Caki2 (cell line): ENCODE measurements at places on chromosomes 2 and 18. TPM values are rescaled to one million over a fixed set of nuclear protein-coding genes. Genes with fewer than 3 reads are reported as not detected.
A peak's percentile ranks its signal among the peaks of the same experiment; 100 is the strongest.

DNA sequence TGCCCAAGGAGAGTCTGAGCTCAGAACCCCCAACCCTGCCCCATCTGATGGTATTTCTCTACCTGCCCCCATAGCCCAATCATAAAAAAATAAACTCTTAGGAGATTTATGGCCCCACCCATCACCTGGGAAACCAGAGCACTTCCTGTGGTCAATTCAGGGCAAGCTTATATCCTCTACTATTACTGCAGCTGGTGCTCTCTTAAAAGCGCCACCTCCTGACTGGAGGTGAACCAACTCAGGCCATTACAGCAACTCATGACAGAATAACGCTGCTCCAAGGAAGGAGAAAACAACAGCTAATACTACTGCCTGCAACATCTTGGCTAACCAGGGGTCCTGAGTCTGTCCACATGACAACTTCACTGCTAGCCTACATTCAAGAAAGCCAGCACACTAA, 195.7 kb downstream of the MTCL1 start:
- no peak for DNase-seq

Gene FAP
- total RNA-seq: not detected in 2 replicates

Gene SPAST
- total RNA-seq: 18.9 and 21.3 TPM in 2 replicates

DNA sequence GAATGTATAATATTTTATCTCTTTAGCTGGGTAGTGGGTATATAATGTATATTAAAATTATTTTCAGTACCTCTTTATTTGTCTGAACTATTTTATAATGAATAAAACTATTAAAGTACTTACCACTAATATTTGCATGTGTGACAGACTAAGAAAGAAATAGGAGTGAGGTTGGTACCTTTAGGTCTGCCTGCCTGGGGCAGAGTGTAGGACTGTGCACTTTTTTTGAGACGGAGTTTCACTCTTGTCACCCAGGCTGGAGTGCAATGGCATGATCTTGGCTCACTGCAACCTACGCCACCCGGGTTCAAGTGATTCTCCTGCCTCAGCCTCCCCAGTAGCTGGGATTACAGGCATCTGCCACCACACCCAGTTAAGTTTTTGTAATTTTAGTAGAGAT, 18.8 kb downstream of the NCOA1 start:
- no peak for DNase-seq

GRCh38 chr2:218320704-218321336, 28.5 kb upstream of the TMBIM1 start:
- DNase-seq: no peak

DNA sequence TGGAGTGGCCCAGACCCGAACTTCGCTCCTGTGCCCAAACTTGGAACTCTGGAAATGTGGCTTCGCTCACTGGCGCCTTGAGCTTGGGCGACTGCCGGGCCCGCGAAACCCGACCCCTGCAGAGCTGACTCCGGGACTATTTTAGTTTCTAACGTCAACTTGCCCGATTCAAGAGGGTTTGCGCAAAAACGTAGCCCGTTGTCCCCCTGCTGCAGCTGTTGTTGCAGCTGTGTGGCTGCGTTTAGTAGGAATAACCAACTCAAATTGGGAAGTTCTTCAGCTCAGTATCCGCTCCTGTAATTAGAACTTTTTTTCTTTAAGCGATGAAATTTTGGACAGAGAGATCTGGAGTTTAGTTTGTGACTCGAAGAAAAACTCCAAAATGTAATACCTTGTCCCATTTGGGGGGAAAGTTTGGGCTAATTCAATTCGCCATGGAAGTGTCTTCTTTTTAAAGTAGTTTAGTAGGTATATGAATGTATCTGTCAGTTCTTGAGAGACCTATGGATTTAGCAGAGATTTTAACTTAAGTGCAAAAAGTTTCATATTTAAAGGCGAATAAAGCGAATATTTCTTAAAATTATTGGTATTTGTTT, 559 bp downstream of the MYL12A start:
- no peak for DNase-seq

Gene CYTIP
- total RNA-seq: 0.07 TPM in 1 of 2 replicates, not detected in the other

GRCh38 chr2:238476258-238476657, 49.5 kb downstream of the ASB1 start:
- DNase-seq: no peak

- DNase-seq: no peak
These were observed 187.2 kb downstream of the LRRTM1 start for GRCh38 chr2:80117401-80117800.

Gene IL36RN
- total RNA-seq: not detected in 2 replicates

DNA sequence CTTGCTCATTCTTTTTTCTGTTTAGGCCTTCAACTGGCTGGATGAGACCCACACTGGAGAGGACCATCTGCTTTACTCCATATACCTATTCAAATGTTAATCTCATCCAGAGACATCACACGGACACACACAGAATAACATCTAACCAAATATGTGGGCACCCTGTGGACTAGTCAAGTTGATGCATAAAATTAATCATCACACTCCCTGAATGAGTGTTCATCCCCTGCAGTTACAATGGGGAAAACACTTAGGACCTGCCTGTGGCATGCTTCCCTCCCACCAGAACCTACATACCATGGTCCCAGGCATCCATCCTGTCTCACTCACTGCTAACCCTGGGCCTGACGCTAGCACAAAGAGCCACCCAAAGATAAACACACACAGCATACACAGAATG, 112.8 kb upstream of the TEX51 start:
- no peak for DNase-seq

GRCh38 chr2:48691935-48692691, 63.4 kb downstream of the LHCGR start:
- DNase-seq: no peak

GRCh38 chr18:55405893-55406406, 182.0 kb downstream of the TCF4 start:
- peak; percentile 44 for DNase-seq

DNA sequence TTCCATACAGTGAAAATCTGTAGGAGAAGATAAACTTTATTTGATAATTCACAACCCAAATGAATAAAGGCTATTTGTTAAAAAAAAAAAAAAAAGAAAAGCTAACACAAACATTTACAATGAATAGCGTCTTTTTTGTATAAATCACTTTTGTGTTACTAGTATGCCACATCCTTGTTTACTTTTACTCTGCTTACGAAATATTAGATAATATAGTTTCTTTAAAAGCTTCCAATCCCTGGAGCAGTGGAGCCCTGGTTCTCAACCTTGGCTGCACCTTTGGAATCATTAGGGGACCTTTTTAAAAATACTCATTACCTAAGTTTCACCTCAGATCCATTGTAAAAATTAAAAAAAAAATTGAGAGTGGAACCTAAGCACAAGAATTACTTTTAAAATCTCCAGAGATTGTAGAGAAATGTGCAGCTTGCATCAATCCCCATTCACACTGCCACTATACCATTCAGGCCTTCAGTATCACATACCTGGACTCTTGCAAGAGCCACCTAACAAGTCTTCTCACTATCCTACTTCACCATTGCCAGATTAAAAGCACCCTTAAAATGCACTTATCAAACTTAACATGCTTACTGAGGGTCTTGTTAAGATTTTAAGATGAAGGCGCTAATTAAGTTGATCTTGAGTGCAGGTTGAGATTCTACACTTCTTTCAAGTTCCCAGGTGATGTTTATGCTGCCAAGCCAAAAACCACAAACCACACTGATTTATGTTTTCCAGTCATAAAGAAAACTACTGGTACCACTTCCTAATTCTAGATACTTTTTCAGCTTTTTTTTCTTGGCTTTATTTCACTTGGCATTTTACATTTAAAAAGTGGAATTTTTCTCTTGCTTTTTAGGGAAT, 59.7 kb upstream of the ZC3H15 start:
- DNase-seq: no peak

Gene RNF181
- total RNA-seq: 166 and 213 TPM in 2 replicates

Gene OXER1
- total RNA-seq: not detected in 2 replicates

- DNase-seq: no peak
These were observed 10.7 kb downstream of the DPP4 start for GRCh38 chr2:162063281-162063680.

Gene AMER3
- total RNA-seq: not detected in 2 replicates

- no peak for DNase-seq
These were observed 48.8 kb downstream of the TCF4 start for GRCh38 chr18:55539240-55539639.

GRCh38 chr18:58671632-58672564, 633 bp downstream of the MALT1 start:
- no peak for DNase-seq

DNA sequence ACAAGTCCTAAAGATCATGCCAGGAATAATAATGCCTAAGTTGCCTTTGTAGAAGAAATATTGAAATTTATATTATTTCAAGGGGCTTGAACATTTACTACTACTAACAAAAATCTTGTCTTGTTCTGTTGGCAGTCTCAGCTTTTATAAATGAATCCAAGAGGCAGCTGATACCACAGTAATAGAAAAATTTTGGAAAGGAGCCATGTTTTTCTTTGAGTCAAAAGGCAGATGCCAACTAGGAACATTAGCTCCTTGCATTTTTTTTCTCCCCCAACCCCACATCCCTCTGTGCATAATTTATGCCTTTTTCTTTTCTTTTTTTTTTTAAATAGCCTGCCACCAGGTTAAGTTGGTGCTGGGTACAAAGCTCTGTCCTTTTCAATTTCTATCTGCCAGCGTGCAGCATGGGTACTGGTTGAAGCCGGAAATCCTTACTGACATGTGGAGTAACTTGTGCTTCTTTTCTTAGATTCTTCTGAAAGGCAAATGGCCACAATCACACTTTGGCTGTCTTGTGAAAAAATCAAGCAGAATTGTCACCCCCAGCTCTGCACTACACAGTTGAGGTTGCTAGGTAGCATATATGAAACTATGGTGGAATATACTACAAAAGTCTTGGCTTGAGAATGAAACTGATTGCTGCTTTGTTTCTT, 98.8 kb downstream of the RHBDD1 start:
- peak; percentile 11 for DNase-seq

Gene C1GALT1C1L
- 3.0 and 4.1 TPM in 2 replicates for total RNA-seq

Gene CFAP53
- 0.64 TPM in 1 of 2 replicates, not detected in the other for total RNA-seq

GRCh38 chr2:70009762-70010575, 48.5 kb upstream of the ASPRV1 start:
- no peak for DNase-seq

DNA sequence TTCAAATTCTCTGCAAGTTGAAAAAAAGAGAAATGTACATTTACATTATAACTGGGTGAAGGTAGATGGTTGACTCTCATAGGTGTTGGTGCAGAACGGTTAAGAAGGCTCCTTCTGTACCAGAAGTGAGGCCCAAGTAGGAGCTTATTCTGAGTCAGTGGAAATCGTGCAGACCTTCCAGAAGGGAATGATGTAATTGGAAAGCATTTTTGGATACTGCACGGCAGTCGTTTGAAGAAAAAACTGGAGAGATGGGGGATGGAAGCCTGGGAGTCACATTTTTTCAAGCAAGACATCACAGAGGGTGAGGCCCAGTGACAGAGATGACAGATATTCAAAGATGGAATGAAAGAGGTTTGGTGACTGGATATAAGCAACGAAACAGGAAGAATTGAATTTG, 39.4 kb downstream of the HRH4 start:
- DNase-seq: no peak

Gene SKA1
- total RNA-seq: 13.3 and 13.4 TPM in 2 replicates

- DNase-seq: no peak
These were observed 46.0 kb downstream of the COX7A2L start for GRCh38 chr2:42314892-42315468.

Gene SLC19A3
- total RNA-seq: 0.52 and 1.0 TPM in 2 replicates

DNA sequence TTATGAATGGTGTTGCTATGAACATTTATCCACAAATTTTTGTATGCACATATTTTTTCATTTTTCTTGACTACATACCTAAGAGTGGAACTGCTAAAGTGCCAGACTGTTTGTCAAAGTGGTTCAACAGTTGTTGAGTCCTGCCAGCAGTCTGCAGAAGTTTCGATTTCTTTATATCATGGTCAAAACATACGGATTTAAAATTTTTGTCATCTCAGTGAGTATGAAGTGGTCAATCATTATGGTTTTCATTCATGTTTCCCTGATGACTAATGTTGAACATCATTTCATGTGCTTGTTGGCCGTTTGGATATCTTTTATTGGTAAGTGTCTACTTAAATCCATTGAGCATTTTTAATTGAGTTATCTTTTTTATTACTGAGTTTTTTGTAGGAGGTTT, 39.2 kb downstream of the CCDC138 start:
- no peak for DNase-seq

Gene SNED1
- not detected in 2 replicates for total RNA-seq

- no peak for DNase-seq
These were observed 43.2 kb downstream of the ZBTB7C start for GRCh38 chr18:48365965-48366364.

GRCh38 chr2:235611756-235612155, 117.9 kb downstream of the AGAP1 start:
- DNase-seq: no peak

Gene C2orf42
- 12.7 and 14.0 TPM in 2 replicates for total RNA-seq

Gene NCKAP5
- 3.1 and 3.4 TPM in 2 replicates for total RNA-seq

Gene FER1L5
- total RNA-seq: not detected in 2 replicates

DNA sequence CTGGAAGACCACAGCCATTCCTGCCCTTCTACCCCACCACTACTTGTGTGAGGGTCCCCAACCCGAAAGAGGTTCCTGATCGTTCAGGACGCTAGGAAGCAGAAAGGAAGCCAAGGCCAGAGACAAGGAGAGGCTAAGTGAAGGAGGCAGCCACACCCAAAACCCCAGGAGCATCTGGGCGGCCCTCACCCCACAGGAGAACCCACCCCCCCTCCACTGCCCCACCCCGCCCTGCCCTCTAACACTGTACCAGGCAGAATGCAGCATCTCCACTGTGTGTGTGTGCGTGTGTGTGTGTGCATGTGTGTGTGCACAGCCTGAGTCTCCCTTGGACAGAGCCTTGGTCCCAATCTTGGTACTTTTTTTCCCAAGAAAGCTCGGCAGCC, 207.5 kb upstream of the HAAO start:
- no peak for DNase-seq

GRCh38 chr2:231937057-231937456, 10.9 kb upstream of the NPPC start:
- no peak for DNase-seq

Gene BCL11A
- not detected in 2 replicates for total RNA-seq

GRCh38 chr18:55432307-55433040, 155.5 kb downstream of the TCF4 start:
- no peak for DNase-seq
